Activated T-helper 1 cell treated with Interleukin-2 at 50 U/mL for 16 hours (primary cell): ENCODE measurements at places on chromosomes 6 and 20.

GRCh38 chr6:68747110-68747790 lies 112.2 kb downstream of the ADGRB3 start:
- DNase-seq: no peak

DNA sequence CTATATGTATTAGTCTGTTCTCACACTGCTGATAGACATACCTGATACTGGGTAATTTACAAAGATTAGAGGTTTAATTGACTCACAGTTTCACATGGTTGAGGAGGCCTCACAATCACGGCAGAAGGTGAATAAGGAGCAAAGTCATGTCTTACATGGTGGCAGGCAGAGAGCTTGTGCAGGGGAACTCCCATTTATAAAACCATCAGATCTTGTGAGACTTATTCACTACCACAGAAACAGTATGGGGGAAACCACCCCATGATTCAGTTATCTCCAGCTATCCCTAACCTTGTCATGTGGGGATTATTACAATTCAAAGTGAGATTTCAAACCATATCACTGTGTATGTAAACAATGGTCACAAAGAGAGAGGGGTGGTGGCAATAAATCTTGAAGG lies 6.6 kb downstream of the CST8 start:
- DNase-seq: no peak

DNA sequence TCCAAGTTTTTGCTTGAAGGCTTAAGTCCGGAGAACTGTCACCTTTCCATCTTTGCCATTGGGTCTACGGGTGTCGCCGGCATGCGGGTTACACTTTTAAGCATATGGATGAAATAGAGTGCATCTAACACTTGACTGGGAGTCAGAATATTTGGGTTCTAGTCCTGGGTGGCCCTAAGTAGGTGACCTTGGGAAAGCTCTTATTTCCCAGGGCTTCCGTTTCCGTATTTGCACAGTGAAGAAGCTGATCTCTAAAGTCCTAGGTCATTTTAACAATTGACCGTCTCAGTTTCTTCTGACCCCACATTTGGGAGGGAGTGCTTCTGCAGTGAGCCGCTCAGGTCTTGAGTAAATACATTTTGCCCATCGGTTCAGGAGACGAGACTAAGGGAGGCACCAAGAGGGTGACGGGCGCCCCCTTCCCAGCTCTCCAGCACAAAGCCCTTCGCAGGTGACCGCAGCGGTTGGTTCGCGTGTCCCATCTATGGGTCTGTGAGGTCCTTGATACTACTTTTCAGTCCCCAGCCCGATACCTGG lies 651 bp upstream of the BLTP3A start:
- DNase-seq: peak; percentile 13

- no peak for DNase-seq
Measured at GRCh38 chr6:90263633-90264032, 33.0 kb downstream of the BACH2 start.

GRCh38 chr20:33337531-33338165 lies 54.6 kb downstream of the BPIFB1 start:
- no peak for DNase-seq

GRCh38 chr20:63519668-63520503 lies 679 bp upstream of the PPDPF start:
- peak; percentile 56 for DNase-seq
